Naive thymus-derived CD8-positive, alpha-beta T cell (primary cell): ENCODE measurements at places on chromosomes 5 and 9.

GRCh38 chr5:134451936-134452505 lies 40.3 kb upstream of the CDKN2AIPNL start:
- no peaks in the 10 kb centered on the region for H3K36me3 ChIP-seq
- no peaks in the 10 kb centered on the region for H3K27me3 ChIP-seq
- no peak for DNase-seq
- no peak overlapping the region for H3K4me3 ChIP-seq

- no peak overlapping the region for H3K4me3 ChIP-seq
- H3K36me3 ChIP-seq: no peaks in the 10 kb centered on the region
- H3K4me1 ChIP-seq: peaks cover 23% of the 10 kb centered on the region
- H3K27me3 ChIP-seq: no peaks in the 10 kb centered on the region
- DNase-seq: no peak
Observed at GRCh38 chr9:127550751-127551150, 61.3 kb upstream of the STXBP1 start.

DNA sequence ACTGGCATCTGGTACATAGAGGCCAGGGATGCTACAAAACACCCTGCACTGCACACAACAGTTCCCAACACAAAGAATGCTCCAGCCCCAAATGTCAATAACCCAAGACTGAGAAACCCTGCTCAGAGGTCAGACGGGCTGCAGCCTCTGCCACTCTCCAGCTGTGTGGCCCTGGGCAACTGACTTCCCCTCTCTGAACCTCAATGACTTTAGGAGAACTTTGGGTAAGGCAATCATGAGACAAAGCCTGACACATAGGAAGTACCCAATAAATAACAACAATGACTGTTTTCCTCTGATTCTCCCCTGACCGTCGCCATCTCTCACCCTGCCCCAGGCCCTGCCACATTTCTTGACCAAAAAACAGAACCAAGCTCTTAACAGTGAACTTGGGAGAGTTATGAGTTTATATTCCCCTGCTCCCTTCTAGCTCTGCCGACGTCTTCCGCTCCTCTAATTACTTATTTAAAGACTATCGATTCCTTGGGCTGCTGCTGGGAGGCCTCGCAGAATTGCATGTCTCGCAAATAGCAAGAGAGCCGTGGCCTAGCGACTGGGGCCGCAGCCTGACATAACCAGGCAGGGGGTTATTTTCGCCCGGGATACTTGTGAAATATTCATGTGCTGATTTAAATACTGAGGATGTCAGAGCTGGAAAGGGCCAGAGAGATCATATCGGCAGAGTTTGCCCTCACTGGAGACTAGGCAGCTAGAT lies 24.5 kb upstream of the CRB2 start:
- DNase-seq: no peak
- no peaks in the 10 kb centered on the region for H3K27me3 ChIP-seq
- H3K27ac ChIP-seq: no peak overlapping the region
- no peaks in the 10 kb centered on the region for H3K36me3 ChIP-seq
- peaks cover 6% of the 10 kb centered on the region for H3K4me1 ChIP-seq

DNA sequence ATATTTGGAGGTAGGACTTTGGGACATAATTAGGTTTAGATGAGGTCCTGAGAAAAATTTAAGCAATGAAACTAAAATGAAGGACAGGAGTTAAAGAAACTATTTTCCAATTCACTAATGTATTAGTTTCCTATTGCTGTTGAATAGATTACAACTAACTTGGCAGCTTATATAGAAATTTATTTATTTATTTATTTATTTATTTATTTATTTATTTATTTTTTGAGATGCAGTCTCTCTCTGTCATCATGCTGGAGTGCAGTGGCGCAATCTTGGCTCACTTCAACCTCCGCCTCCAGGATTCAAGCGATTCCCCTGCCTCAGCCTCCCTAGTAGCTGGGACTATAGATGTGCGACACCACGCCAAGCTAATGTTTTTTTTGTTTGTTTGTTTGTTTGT lies 182.4 kb upstream of the ADCY2 start:
- H3K27me3 ChIP-seq: peaks cover 5% of the 10 kb centered on the region
- no peaks in the 10 kb centered on the region for H3K36me3 ChIP-seq
- no peak for DNase-seq
- H3K27ac ChIP-seq: no peak overlapping the region
- H3K4me1 ChIP-seq: no peaks in the 10 kb centered on the region

GRCh38 chr5:7420510-7421280 lies 24.8 kb downstream of the ADCY2 start:
- H3K4me1 ChIP-seq: no peaks in the 10 kb centered on the region
- H3K36me3 ChIP-seq: no peaks in the 10 kb centered on the region
- H3K4me3 ChIP-seq: no peak overlapping the region
- peaks cover 10% of the 10 kb centered on the region for H3K27me3 ChIP-seq

DNA sequence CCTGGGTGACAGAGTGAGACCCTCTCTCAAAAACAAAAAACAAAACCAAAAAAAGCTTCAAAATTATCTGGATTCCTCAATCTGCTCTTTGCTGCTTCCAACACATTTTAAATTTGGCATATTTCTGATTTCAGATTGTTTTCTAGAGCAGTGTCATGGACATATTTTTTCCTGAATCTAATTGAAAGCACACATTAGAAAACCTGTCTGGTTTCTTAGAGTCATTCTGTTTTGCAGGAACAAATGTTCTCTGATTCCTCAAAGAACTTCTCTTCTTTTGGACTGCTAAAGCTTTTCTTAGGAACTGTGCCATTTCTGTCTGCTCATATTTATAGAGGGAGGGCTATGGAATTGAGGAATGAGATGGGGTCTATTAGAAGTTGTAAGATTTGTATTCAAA lies 81.6 kb downstream of the RAI14 start:
- H3K27ac ChIP-seq: no peak overlapping the region
- H3K36me3 ChIP-seq: no peaks in the 10 kb centered on the region
- no peak for DNase-seq
- peaks cover 11% of the 10 kb centered on the region for H3K27me3 ChIP-seq
- no peaks in the 10 kb centered on the region for H3K4me1 ChIP-seq

DNA sequence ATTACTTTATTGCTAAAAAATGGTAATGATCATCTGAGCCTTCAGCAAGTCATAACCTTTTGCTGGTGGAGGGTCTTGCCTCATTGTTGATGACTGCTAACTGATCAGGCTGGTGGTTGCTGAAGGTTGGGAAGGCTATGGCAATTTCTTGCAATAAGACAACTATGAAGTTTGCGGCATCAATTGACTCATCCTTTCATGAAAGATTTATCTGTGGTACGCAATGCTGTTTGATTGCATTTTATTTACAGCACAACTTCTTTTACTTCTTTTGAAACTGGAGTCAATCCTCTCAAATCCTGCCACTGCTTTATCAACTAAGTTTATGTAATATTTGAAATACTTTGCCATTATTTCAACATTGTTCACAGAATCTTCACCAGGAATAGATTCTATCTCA lies 58.3 kb upstream of the ACO1 start:
- H3K36me3 ChIP-seq: no peaks in the 10 kb centered on the region
- H3K4me1 ChIP-seq: no peaks in the 10 kb centered on the region
- no peak for DNase-seq
- H3K27ac ChIP-seq: no peak overlapping the region
- peaks cover 23% of the 10 kb centered on the region for H3K27me3 ChIP-seq

- no peak for DNase-seq
- H3K27ac ChIP-seq: no peak overlapping the region
- H3K36me3 ChIP-seq: peaks cover 14% of the 10 kb centered on the region
- no peaks in the 10 kb centered on the region for H3K4me1 ChIP-seq
- peaks cover 18% of the 10 kb centered on the region for H3K27me3 ChIP-seq
Observed at GRCh38 chr5:102718819-102719218, 36.3 kb upstream of the PAM start.

GRCh38 chr5:1003296-1003937 lies 5.2 kb upstream of the NKD2 start:
- no peaks in the 10 kb centered on the region for H3K36me3 ChIP-seq
- H3K4me3 ChIP-seq: peak overlapping the region; percentile 59
- peak; percentile 42 for DNase-seq
- H3K4me1 ChIP-seq: peaks cover 18% of the 10 kb centered on the region

DNA sequence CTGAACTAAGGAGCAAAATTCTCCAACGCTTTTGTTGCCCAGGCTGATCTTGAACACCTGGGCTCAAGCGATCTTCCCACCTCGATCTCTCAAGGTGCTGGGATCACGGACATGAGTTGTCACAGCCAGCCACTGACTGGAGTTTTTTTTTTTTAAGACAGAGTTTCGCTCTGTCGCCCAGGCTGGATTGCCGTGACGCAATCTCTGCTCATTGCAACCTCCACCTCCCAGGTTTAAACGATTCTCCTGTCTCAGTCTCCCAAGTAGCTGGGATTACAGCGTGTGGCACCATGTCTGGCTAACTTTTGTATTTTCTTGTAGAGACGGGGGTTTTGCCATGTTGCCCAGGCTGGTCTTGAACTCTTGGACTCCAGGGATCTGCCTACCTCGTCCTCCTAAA lies 58.2 kb downstream of the EHMT1 start:
- no peak overlapping the region for H3K4me3 ChIP-seq
- peaks cover 69% of the 10 kb centered on the region for H3K4me1 ChIP-seq
- peaks cover 28% of the 10 kb centered on the region for H3K36me3 ChIP-seq
- H3K27ac ChIP-seq: no peak overlapping the region

DNA sequence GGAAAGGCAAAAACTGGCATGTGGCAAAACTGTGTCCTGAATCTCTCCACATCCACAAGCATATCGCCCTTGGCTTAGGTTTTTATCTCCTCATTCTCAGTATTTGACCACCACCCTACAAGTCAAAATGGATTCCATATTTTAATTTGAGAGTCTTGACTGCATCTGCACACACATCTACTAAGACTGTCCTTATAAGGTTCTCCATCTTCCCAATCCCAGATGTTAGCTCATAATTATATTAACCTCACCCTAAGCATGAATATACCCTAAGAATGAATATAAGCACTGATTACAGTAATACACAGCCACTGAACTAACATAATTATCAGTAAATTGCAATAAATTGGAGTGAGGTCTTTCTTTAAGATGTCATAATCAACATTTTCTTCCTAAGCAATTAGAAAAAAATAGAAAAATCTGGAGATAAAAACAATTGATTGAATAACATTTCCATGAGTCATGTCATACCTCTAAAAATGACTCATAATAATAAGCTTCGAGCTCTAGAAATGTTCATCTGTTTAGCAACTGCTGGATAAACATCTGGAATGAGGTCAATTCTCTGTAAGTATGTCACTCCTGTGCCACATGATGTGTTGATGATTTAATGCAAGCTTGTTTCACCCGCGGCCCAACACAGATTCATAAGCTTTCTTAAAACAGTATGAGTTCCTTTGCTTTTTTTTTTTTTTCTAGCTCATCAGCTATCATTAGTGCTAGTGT lies 39.9 kb upstream of the PAM start:
- no peak for DNase-seq
- no peak overlapping the region for H3K27ac ChIP-seq
- no peak overlapping the region for H3K4me3 ChIP-seq
- no peaks in the 10 kb centered on the region for H3K36me3 ChIP-seq
- H3K4me1 ChIP-seq: peaks cover 3% of the 10 kb centered on the region

DNA sequence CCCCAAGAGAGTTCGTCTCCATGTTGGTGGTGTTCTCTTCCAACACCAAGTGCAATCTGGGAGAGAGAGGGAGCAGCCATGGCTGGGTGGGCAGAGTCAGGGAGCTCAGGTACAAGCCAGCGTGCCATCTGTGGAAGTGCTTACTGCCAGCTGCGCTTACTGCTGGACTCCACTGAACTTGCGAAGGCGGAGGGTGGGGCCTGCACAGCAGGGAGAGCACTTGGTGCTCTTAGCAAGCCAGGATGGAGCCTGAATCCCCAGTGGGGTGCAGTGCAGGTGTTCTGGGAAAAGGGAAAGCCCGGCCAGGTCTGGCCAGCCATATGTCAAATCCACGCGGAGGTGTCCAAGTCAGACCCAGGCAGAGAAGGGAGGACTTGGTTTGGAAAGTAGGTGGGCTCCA lies 142.0 kb downstream of the FANCC start:
- no peak overlapping the region for H3K27ac ChIP-seq
- H3K36me3 ChIP-seq: peaks cover 15% of the 10 kb centered on the region
- no peak for DNase-seq
- no peaks in the 10 kb centered on the region for H3K4me1 ChIP-seq

- no peaks in the 10 kb centered on the region for H3K27me3 ChIP-seq
- H3K36me3 ChIP-seq: no peaks in the 10 kb centered on the region
- H3K4me3 ChIP-seq: no peak overlapping the region
Observed at GRCh38 chr5:27571681-27572080, 533.3 kb upstream of the CDH9 start.

DNA sequence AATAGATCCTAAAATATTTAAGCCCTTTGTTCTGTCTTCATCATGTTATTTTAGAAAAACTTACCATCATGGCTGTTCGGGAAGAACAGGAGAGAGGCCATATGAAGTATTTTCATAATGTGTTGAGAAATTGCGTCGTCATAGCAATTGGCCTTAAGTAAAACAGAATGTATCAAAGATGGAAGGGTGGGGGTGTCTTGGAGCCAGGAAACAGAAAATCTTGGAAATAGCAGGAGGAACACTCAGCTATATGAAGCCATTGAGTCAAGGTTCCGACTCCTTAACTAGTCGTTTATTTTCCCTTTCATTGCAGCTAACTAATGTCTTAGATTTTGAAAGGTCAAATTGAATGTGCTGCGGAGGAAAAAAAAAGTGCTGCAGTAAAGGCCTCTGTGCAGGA lies 1.3 kb downstream of the SPTAN1 start:
- no peak overlapping the region for H3K4me3 ChIP-seq
- H3K27me3 ChIP-seq: no peaks in the 10 kb centered on the region
- H3K4me1 ChIP-seq: peaks cover 31% of the 10 kb centered on the region
- DNase-seq: no peak
- peaks cover 2% of the 10 kb centered on the region for H3K36me3 ChIP-seq

- peaks cover 1% of the 10 kb centered on the region for H3K27me3 ChIP-seq
- DNase-seq: no peak
- no peaks in the 10 kb centered on the region for H3K36me3 ChIP-seq
- no peaks in the 10 kb centered on the region for H3K4me1 ChIP-seq
- H3K27ac ChIP-seq: no peak overlapping the region
Observed at GRCh38 chr5:18305288-18305924, 671.1 kb downstream of the TAF11L14 start.

DNA sequence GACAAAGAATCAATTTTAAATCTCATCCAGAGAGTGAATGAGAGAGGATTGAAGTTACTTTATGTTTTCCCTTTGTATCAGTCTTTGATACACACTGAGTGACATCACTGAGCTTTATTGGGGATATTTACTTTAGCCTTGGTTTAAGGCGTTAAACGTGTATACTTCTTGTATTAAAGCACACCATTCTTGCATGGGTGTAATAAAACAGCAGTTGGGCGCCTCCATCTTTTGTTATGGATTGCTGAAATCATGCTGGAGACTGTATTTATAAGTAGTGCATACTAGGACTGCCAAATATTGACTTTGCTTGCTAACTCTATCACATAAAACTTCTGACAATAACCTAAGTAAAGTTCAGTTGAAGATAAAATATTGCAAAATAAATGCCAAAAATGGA lies 1755.8 kb upstream of the WWC1 start:
- no peak overlapping the region for H3K4me3 ChIP-seq
- H3K27ac ChIP-seq: no peak overlapping the region
- H3K27me3 ChIP-seq: no peaks in the 10 kb centered on the region
- DNase-seq: no peak
- H3K36me3 ChIP-seq: peaks cover 5% of the 10 kb centered on the region
- no peaks in the 10 kb centered on the region for H3K4me1 ChIP-seq
